MM.1S (cell line): ENCODE measurements at places on chromosomes 7 and 10.

GRCh38 chr10:119133949-119134348, 30.0 kb downstream of the DENND10 start:
- H3K36me3 ChIP-seq: peaks cover 7% of the 10 kb centered on the region
- H3K27ac ChIP-seq: no peak overlapping the region
- DNase-seq: no peak
- H3K27me3 ChIP-seq: no peaks in the 10 kb centered on the region
- H3K4me1 ChIP-seq: no peaks in the 10 kb centered on the region

DNA sequence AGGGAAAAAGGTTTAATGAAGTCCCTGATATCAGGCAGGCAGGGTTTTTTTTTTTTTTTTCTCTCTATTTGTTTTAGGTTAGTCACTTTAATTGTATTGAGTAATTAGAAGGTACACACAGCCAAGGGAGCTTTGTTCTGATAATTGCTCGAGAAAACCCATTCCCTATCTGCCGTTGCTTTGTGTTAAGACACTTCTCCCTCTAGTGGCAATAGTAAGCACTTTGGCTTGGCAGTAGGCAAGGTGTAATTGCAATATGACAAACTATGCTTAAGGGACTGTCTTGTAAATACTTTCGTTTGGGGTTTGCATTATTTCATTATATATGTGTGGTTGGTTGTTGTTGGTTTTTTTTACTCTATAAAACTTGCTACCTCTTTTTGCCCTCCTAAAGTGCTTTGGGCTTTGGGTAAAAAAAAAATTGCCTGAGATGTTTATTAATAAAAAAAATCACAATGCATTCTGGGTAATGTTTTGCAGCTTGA, 113.4 kb downstream of the BTRC start:
- peaks cover 10% of the 10 kb centered on the region; the same call in 1 of the 2 replicates for H3K4me1 ChIP-seq
- H3K4me3 ChIP-seq: no peak overlapping the region
- no peaks in the 10 kb centered on the region for H3K27me3 ChIP-seq
- no peaks in the 10 kb centered on the region for H3K36me3 ChIP-seq

DNA sequence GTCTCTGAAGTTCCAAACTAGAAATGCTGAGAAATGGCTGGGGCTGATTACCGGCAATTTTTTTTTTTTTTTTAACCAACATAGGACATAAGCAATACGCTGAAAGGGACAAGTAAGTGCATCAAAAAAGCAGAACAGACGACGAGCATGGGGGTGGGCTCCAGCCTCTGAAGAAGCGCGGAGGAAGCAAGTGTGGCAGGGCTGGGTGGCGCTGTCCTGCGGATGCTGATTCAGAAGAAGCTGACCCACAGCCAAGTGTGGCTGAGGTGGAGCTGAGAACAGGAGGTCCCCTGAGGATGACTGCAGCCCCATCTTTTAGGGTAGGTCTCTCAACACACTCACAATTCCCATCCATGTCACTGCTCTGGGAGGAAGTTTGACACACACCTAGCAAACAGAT, 65.6 kb downstream of the CTBP2 start:
- H3K36me3 ChIP-seq: no peaks in the 10 kb centered on the region
- DNase-seq: no peak
- no peak overlapping the region for H3K27ac ChIP-seq
- H3K27me3 ChIP-seq: peaks cover 76% of the 10 kb centered on the region
- H3K4me1 ChIP-seq: no peaks in the 10 kb centered on the region
- no peak overlapping the region for H3K4me3 ChIP-seq

DNA sequence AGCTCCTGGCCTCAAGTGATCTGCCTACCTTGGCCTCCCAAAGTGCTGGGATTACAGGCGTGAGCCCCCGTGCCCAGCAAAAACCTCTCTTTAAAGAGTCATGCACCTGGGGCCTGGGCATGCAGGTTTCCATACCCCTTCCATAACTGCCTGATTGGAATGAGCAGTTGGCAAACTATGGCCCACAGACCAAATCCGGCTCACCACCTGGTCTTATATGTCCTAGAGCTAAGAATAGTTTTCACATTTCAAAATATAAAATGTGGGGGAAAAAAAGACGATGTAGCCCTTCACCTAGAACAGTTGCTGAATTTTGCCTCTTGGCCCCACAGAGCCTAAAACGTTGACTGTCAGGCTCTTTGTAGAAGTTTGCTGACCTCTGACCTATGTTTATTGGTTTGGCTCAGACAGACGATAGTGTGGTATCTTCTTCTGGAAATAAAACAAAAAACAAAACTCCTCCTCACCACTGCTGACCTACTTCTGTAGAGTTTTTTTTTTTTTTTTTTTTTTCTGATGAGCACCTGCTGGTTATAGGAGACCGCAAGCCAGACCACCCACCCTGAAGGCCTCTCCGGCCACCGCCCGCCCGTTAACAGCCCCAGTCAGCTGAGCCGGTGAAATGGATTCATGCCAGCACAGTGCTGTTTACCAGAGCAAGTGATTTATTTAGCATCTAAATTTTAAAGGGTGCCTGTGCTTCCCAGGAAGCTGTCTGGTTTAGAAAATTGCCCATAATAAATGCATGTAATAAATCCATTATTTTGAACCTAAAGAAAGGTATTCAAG, 33.5 kb upstream of the SFRP5 start:
- H3K36me3 ChIP-seq: no peaks in the 10 kb centered on the region
- no peaks in the 10 kb centered on the region for H3K27me3 ChIP-seq
- no peak overlapping the region for H3K27ac ChIP-seq
- H3K4me1 ChIP-seq: no peaks in the 10 kb centered on the region
- H3K4me3 ChIP-seq: no peak overlapping the region

- DNase-seq: no peak
- H3K4me1 ChIP-seq: no peaks in the 10 kb centered on the region
- H3K36me3 ChIP-seq: no peaks in the 10 kb centered on the region
- no peak overlapping the region for H3K4me3 ChIP-seq
- H3K27ac ChIP-seq: no peak overlapping the region
These were observed 82.7 kb downstream of the MYL10 start for GRCh38 chr7:101546308-101546936.

DNA sequence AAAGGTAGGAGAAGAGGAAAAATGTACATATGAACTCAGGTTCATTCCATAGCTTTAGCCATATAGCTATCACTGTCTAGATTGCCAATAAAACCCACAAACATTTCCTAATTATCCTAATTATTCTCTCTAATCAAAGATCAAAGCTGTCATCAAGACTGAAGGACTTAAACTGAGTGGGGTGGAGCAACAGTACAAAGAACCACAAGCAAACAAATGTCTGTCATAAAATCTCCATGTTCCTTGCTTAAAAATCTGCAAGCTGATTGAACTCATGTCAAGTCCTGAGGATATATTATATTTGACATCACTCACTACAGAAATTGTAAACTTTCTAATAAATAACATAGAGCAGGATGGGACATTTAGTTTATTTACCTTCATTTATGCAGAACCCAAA, 315.9 kb downstream of the SNX13 start:
- H3K27me3 ChIP-seq: no peaks in the 10 kb centered on the region
- H3K27ac ChIP-seq: no peak overlapping the region
- H3K4me1 ChIP-seq: no peaks in the 10 kb centered on the region
- no peaks in the 10 kb centered on the region for H3K36me3 ChIP-seq
- DNase-seq: no peak

- H3K36me3 ChIP-seq: no peaks in the 10 kb centered on the region
- H3K27ac ChIP-seq: no peak overlapping the region
- no peak overlapping the region for H3K4me3 ChIP-seq
- no peaks in the 10 kb centered on the region for H3K4me1 ChIP-seq
- H3K27me3 ChIP-seq: no peaks in the 10 kb centered on the region
These were observed 72.8 kb downstream of the CTTNBP2 start for GRCh38 chr7:117800406-117800805.

DNA sequence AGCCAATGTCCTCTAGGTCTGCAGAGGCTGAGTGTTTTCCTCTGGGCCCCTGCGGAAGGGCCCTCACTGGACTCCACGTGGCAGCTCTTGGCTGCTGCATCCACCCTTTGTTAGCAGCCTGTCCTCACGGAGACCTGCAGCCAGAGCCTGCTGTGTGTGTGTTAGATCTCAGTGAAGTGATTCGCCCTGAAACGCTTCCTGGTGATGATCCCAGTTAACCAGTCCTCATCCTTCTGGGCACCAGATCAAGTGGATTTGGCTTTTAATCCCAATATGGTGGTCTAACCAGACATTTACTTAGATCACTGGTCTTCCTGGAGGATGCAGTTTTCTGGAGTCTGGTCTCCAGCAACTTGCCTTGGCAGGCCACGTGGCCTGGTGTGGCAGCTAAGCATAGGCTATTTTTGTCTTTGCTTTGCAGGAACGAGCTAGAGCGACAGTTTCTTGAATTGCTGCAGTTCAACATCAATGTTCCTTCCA, 39.5 kb upstream of the GJD4 start:
- H3K4me1 ChIP-seq: no peaks in the 10 kb centered on the region
- H3K27ac ChIP-seq: no peak overlapping the region
- no peaks in the 10 kb centered on the region for H3K36me3 ChIP-seq
- no peaks in the 10 kb centered on the region for H3K27me3 ChIP-seq

DNA sequence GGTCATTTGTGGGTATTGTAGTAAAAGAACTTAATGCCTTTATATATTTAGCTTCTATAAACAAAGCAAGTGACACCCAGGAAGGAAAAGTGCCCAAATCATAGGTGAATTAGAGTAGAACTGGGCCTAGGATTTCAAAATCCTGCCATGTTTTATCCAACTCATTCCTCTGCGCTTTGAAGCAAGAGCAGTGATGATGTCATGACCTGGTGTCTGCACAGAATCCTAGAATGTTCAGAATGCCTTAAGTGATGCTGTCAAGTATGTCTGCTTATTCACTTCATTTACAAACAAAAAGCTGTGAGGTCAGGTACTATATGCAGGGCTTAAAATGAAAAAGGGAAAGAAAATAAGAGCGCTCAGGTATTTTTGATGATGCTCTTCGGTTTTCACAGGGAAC, 737.2 kb upstream of the ANKRD30A start:
- H3K27me3 ChIP-seq: no peaks in the 10 kb centered on the region
- H3K27ac ChIP-seq: no peak overlapping the region
- no peak for DNase-seq
- no peaks in the 10 kb centered on the region for H3K36me3 ChIP-seq
- peaks cover 6% of the 10 kb centered on the region; the same call in 1 of the 2 replicates for H3K4me1 ChIP-seq

- H3K36me3 ChIP-seq: no peaks in the 10 kb centered on the region
- H3K27ac ChIP-seq: no peak overlapping the region
- H3K27me3 ChIP-seq: no peaks in the 10 kb centered on the region
- H3K4me1 ChIP-seq: no peaks in the 10 kb centered on the region
These were observed 92.0 kb downstream of the ABLIM1 start for GRCh38 chr10:114566064-114566463.

- H3K4me3 ChIP-seq: no peak overlapping the region
- no peaks in the 10 kb centered on the region for H3K36me3 ChIP-seq
- DNase-seq: no peak
- no peaks in the 10 kb centered on the region for H3K27me3 ChIP-seq
These were observed 48.4 kb upstream of the BET1 start for GRCh38 chr7:94052398-94053180.

DNA sequence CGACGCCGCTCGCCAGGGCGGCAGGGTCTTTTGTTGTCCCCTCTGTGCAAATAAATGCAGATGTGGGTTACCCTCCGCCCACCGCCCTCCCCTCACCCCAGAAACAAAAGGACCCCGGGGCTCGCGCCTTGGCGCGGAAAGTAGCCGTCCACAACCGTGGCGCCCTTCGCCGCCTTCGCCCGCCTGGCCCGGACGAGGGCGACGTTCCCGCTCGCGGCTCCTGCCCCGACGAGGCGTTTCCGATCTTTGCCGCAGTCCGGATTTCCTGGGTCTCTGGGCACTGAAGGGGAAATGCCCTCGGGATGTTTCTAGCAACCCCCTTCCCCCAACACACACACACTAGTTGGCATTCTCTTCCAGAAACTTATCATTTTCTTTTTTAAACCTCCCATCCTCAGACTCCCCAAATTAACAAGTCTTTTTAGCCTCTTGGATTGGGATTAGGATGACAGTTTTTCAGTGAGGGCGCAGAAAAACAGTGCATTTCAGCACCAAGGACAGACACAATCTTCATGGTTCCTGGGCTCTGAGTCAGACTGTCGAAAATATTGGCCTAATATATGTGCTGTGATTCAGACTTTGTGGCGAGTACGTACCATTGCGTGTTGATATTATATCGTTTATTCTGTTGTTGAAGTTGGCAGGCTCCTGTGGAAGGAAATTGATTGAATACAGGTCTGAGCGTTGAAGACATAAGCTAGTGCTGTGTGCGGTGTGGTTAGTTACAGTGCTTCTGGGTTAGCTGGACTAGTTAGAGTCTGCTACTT, 771 bp downstream of the PHYHIPL start:
- H3K27me3 ChIP-seq: no peaks in the 10 kb centered on the region
- H3K27ac ChIP-seq: no peak overlapping the region
- no peaks in the 10 kb centered on the region for H3K36me3 ChIP-seq
- H3K4me3 ChIP-seq: no peak overlapping the region

- no peaks in the 10 kb centered on the region for H3K36me3 ChIP-seq
- H3K27ac ChIP-seq: no peak overlapping the region
- no peak for DNase-seq
- no peaks in the 10 kb centered on the region for H3K4me1 ChIP-seq
- H3K27me3 ChIP-seq: no peaks in the 10 kb centered on the region
These were observed 18.5 kb upstream of the SEMA3C start for GRCh38 chr7:80937336-80937735.

GRCh38 chr10:1198453-1199344, 142.5 kb downstream of the WDR37 start:
- H3K4me1 ChIP-seq: no peaks in the 10 kb centered on the region
- DNase-seq: no peak
- no peak overlapping the region for H3K4me3 ChIP-seq
- peaks cover 16% of the 10 kb centered on the region for H3K27me3 ChIP-seq
- no peaks in the 10 kb centered on the region for H3K36me3 ChIP-seq
